ENCODE measurements at places on chromosomes 11 and 22. TPM values are rescaled to one million over a fixed set of nuclear protein-coding genes. Genes with fewer than 3 reads are reported as not detected.

GRCh38 chr22:18032455-18033101 is 8.2 kb upstream of the MICAL3 start:
- H3K27ac ChIP-seq: peak overlapping the region; percentile 56
- H3K4me1 ChIP-seq: peaks cover 13% of the 10 kb centered on the region
- no peaks in the 10 kb centered on the region for H3K27me3 ChIP-seq
- H3K4me3 ChIP-seq: no peak overlapping the region
- H3K36me3 ChIP-seq: no peaks in the 10 kb centered on the region

DNA sequence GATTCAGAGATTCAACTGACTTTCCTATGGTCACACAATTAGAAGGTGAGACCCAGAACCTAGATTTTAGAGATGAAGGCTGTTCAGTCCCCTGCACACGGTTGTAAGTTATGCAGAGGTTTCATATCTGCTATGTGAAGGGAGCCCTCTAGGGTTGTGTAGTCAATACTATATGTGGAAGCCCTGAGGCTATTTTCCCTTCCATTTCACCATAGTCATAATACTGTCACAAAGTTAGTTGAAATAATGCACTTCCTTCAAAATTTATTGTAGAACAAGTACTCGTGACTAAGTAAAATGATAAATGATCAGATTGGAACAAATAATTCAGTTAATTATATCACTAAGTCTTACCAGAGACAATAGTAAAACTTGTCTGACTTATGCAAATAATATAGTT is 48.8 kb downstream of the ENDOD1 start:
- no peaks in the 10 kb centered on the region for H3K27me3 ChIP-seq
- DNase-seq: no peak
- no peak overlapping the region for H3K4me3 ChIP-seq

DNA sequence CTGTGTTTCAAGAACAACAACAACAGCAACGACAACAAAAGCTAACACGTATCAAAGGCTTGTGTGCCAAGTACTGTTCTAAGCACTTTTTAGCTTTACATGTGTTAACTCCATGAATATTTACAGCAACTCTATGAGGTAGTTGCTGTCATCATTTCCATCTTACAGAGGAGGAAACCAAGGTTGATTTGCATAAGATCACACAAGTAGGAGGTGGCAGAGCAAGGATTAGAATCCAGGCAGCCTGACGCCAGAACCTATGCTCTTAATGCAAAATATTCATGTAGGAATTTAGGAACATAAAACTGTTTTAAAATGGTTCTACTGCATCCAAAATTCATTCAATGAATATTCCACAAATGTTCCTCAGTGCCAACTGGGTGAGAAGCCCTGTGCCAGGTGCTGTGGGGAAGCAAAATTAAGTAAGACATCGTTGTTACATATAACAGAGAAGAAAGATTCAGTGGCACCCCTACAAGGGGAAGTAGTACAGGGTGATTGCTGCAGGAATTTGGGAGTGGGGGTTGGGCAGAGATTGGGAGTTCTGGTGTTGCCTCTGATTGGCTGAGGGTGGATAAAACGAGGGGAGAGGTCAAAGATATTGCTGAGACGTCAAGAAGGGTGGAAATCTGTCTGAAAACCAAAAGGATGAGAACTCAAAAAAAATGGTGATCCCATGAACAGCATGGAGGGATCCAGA is 86.1 kb upstream of the ARHGAP20 start:
- no peaks in the 10 kb centered on the region for H3K36me3 ChIP-seq
- no peak overlapping the region for H3K27ac ChIP-seq
- DNase-seq: no peak
- H3K27me3 ChIP-seq: no peaks in the 10 kb centered on the region
- peaks cover 2% of the 10 kb centered on the region for H3K4me1 ChIP-seq

- no peak for DNase-seq
- H3K4me3 ChIP-seq: no peak overlapping the region
- no peaks in the 10 kb centered on the region for H3K36me3 ChIP-seq
- peak overlapping the region; percentile 59 for H3K27ac ChIP-seq
Observed at GRCh38 chr11:46273511-46274205, 3.8 kb upstream of the CREB3L1 start.

- no peak for DNase-seq
- H3K4me3 ChIP-seq: no peak overlapping the region
Observed at GRCh38 chr11:17098658-17099057, 21.2 kb upstream of the RPS13 start.

- no peak for DNase-seq
- H3K27me3 ChIP-seq: no peaks in the 10 kb centered on the region
- no peaks in the 10 kb centered on the region for H3K4me1 ChIP-seq
- no peak overlapping the region for H3K27ac ChIP-seq
- H3K4me3 ChIP-seq: no peak overlapping the region
Observed at GRCh38 chr11:97092823-97093222, 703.0 kb downstream of the JRKL start.

GRCh38 chr11:23723861-23724260 is 773.0 kb upstream of the LUZP2 start:
- peak; percentile 43 for DNase-seq
- H3K36me3 ChIP-seq: no peaks in the 10 kb centered on the region
- H3K4me1 ChIP-seq: peaks cover 2% of the 10 kb centered on the region
- no peak overlapping the region for H3K4me3 ChIP-seq
- H3K27ac ChIP-seq: no peak overlapping the region

DNA sequence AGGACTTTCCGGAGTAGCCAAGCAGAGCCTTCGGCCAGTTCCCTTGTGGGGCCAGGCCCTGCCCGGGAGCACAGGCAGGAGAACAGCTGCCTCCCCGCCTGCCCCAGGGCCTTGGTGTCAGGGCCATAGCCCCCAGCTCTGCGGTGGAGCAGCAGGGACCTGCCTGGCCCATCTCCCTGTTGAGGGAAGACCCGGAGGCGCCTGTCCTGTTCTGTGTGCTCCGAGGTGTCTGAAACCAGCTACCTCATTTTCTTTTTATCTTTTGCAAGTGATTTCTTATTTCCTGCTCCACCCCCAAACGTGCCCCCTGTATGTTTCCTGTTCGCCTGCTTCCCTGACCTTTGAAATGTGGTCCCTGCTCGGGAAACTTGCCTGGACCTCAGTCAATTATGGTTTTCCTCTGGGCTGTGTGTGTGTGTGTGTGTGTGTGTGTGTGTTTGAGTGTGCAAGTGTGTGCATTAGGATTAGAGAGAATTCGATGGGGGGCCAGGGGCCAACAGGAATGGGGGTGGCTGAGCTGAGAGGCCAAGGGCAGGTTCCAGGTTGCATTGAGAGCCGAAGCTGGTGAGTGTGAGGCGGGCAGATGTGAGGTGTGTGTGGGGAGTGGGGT is 19.1 kb downstream of the LRP5 start:
- H3K27ac ChIP-seq: no peak overlapping the region
- peaks cover 16% of the 10 kb centered on the region for H3K4me1 ChIP-seq
- no peaks in the 10 kb centered on the region for H3K27me3 ChIP-seq
- H3K36me3 ChIP-seq: no peaks in the 10 kb centered on the region

DNA sequence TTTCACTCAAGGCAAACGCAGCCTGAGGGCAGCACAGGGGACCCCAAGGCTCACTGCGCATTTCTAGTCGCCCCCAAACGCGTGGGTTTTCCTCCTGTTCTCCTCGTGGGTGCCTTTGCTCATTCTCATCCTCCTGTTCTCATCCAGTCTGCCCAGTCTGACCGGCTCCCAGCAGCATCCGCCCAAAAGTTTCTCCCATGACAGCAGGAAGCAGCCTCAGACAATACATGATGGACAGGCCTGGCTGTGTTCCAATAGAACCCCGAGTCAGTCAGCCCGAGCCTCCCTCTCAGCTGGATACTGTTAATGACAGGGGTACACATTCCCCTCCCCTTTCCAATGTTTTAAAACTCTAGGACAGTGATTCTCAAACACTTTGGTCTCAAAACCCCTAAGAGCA is 22.5 kb upstream of the KRTAP5-7 start:
- no peak for DNase-seq
- H3K36me3 ChIP-seq: peaks cover 30% of the 10 kb centered on the region
- no peak overlapping the region for H3K27ac ChIP-seq

- H3K4me1 ChIP-seq: no peaks in the 10 kb centered on the region
- H3K27ac ChIP-seq: no peak overlapping the region
- no peak overlapping the region for H3K4me3 ChIP-seq
- no peaks in the 10 kb centered on the region for H3K36me3 ChIP-seq
Observed at GRCh38 chr11:134437821-134438220, 25.8 kb upstream of the B3GAT1 start.

GRCh38 chr11:67416416-67417335 is 1.2 kb downstream of the CARNS1 start:
- H3K27ac ChIP-seq: no peak overlapping the region
- H3K4me3 ChIP-seq: no peak overlapping the region
- peaks cover 20% of the 10 kb centered on the region for H3K27me3 ChIP-seq
- no peaks in the 10 kb centered on the region for H3K36me3 ChIP-seq
- no peak for DNase-seq
- H3K4me1 ChIP-seq: peaks cover 5% of the 10 kb centered on the region

GRCh38 chr22:26835929-26836528 is 178.6 kb downstream of the MIAT start:
- H3K4me3 ChIP-seq: no peak overlapping the region
- no peaks in the 10 kb centered on the region for H3K36me3 ChIP-seq
- peak; percentile 23 for DNase-seq
- H3K4me1 ChIP-seq: no peaks in the 10 kb centered on the region
- H3K27me3 ChIP-seq: peaks cover 43% of the 10 kb centered on the region

DNA sequence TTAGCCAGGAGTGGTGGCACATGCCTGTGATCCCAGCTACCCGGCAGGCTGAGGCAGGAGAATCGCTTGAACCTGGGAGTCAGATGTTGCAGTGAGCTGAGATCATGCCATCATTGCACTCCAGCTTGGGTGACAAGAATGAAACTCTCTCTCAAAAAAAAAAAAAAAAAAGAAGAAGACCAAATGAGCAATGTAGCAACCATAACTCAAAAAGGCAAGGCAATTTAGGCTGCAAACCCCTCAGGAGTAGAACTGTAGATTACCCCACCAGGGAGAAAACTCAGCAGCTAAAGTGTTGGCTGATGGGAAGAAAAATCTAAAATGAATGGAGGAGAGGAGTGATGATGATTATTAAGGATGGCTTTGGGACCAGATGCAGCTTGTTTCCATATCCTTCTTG is 256.7 kb upstream of the UBASH3B start:
- peaks cover 4% of the 10 kb centered on the region for H3K4me1 ChIP-seq
- H3K27ac ChIP-seq: no peak overlapping the region

- H3K27ac ChIP-seq: no peak overlapping the region
- DNase-seq: peak; percentile 3
- no peaks in the 10 kb centered on the region for H3K36me3 ChIP-seq
- H3K4me3 ChIP-seq: no peak overlapping the region
- 0 out of 2 replicates have a peak, but pooled peaks cover 1% of the 10 kb centered on the region for H3K4me1 ChIP-seq
Observed at GRCh38 chr11:104999721-105000120, 23.2 kb downstream of the CASP5 start.

DNA sequence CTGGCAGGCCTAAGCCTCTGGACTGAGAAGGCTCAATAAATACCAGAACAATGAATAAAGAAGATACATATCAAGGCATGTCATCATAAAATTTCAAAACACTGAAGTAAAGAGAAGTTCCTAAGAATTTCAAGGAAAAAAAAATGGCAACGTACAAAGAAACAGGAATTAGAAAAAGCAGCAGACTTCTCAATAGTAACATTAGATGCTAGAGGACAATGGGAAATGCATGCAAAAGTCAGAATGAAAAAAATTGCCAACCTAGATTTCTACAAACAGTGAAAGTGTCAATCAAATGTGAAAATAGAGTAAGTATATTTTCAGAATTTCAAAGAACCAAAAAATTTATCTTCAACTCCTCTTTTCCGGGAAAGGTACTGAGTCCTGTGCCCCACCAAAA is 125.0 kb downstream of the KCNC1 start:
- no peak overlapping the region for H3K4me3 ChIP-seq
- DNase-seq: no peak
- no peak overlapping the region for H3K27ac ChIP-seq

GRCh38 chr11:19790831-19791552 is 78.4 kb downstream of the NAV2 start:
- peaks cover 2% of the 10 kb centered on the region for H3K36me3 ChIP-seq
- no peaks in the 10 kb centered on the region for H3K27me3 ChIP-seq
- H3K4me3 ChIP-seq: no peak overlapping the region
- H3K4me1 ChIP-seq: 0 out of 2 replicates have a peak, but pooled peaks cover 1% of the 10 kb centered on the region

DNA sequence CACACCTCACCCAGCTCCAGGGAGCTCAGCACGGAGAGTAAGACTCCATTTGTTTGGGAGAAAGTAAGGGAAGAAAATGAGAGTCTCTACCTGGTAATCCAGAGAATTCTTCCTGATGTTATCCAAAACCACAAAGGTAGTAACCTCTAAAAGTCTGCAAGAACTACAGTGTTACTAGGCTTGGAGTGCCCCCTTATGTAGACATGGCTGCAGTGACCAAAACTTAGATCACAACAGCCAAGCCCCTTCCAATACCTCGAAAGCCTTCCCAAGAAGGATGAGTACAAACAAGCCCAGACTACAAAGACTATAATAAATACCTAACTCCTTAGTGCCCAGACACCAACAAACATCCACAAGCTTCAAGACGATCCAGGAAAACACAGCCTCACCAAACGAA is 4.9 kb downstream of the UBE2L6 start:
- H3K4me1 ChIP-seq: peaks cover 3% of the 10 kb centered on the region
- no peak overlapping the region for H3K27ac ChIP-seq
- peaks cover 10% of the 10 kb centered on the region for H3K36me3 ChIP-seq

GRCh38 chr11:19458231-19458630 is 217.5 kb upstream of the E2F8 start:
- H3K4me1 ChIP-seq: peaks cover 2% of the 10 kb centered on the region
- no peak for DNase-seq
- H3K27ac ChIP-seq: no peak overlapping the region
- H3K4me3 ChIP-seq: no peak overlapping the region

DNA sequence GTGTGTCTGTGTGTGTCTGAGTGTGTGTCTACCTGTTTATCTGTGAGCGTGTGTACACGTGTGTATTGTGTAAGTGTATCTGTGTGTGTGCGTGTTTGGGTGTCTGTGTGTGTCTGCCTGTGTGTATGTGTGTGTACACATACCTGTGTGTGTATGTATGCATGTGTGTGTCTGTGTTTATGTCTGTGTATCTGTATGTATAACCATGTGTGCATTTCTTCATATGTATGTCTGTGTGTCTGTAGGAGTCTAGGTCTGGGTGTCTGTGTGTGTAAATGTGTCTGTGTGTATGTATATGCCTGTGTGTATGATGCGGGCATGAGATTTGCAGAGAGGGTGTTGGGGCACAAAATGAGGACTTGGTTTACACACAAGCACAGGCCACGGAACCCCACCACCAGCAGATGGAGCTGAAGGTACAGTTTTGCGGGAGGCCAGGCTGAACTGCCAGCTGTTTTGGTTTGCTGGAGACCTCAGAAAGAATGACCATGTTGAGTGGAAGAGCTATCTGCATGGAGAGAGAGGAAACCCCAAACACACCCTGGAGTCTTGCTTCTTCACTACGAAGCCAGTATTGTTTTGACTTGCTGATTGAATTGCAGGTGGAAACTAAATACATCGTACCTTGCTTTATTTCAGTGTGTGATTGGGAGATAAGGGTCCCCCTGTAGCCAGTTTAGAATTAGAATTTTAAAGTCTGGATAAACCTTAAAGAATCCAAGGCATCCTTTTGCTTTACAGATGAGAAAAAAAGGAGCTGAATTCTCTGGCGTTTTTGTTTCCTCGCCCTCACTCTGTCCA is 497.2 kb downstream of the NTM start:
- H3K4me1 ChIP-seq: no peaks in the 10 kb centered on the region
- H3K4me3 ChIP-seq: no peak overlapping the region
- H3K27ac ChIP-seq: no peak overlapping the region
- DNase-seq: peak; percentile 89
- H3K36me3 ChIP-seq: no peaks in the 10 kb centered on the region
- H3K27me3 ChIP-seq: no peaks in the 10 kb centered on the region

The NDUFS3 gene
- 77.1 TPM for total RNA-seq

The CCDC15 gene
- 2.0 TPM for total RNA-seq

The C11orf21 gene
- total RNA-seq: not detected

The TMEM191C gene
- total RNA-seq: 0.28 TPM

The SLC35F2 gene
- total RNA-seq: 16.9 TPM

The RAG1 gene
- 0.72 TPM for total RNA-seq

The POU2AF2 gene
- not detected for total RNA-seq

The PNPLA5 gene
- 0.18 TPM for total RNA-seq

The HBD gene
- total RNA-seq: 6.3 TPM

The EFCAB6 gene
- 1.1 TPM for total RNA-seq

The SCGB1D2 gene
- total RNA-seq: not detected
